ENCODE measurements at places on chromosomes 4 and X. TPM values are rescaled to one million over a fixed set of nuclear protein-coding genes. Genes with fewer than 3 reads are reported as not detected.

DNA sequence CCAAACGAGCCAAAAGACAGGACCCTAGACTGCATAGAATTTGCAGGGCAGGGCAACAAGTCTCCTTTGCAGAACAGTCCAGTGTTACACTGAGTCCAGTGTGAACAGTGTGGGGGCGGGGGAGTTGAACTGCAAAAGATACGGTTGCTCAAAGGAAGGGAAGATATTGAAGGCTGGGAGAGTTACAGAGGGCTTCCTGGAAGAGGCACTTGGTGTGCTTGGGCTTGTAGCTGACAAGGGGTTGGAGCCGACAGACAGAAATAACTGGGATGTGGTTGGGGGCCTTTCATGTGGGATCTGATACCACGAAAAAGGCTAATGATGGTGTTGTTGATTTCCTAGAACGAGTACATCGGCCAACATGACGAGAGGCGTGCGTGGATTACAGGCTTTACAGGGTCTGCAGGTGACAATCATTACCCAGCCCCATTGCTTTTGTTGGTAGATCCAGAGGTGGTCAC is 6.1 kb downstream of the XPNPEP2 start:
- no peak for DNase-seq

The GAGE1 gene
- 1.4 TPM for total RNA-seq

DNA sequence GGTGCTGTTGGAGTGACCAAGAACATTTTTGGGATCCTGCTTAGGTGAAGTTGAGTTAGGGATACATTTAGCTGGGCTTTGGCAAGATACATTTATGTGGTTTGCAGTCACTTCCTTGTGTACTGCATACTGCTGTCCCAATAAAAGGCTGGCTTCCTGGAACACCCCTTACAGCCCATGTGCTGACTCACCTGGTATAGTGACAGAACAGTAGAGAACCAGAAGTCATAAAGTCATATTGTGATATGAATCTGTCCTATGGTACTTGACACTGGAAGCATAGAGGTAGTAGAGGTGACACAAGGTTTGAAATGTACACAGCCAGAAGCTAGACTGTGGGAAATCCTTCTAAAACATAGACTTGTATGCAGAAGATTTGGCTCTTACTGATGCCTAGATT is 55.3 kb upstream of the SLC25A43 start:
- no peak for DNase-seq

- DNase-seq, result no peak
Measured at GRCh38 chr4:70801265-70801809, 38.4 kb downstream of the GRSF1 start.

The F8 gene
- 1.4 TPM for total RNA-seq

The TMEM271 gene
- not detected for total RNA-seq

DNA sequence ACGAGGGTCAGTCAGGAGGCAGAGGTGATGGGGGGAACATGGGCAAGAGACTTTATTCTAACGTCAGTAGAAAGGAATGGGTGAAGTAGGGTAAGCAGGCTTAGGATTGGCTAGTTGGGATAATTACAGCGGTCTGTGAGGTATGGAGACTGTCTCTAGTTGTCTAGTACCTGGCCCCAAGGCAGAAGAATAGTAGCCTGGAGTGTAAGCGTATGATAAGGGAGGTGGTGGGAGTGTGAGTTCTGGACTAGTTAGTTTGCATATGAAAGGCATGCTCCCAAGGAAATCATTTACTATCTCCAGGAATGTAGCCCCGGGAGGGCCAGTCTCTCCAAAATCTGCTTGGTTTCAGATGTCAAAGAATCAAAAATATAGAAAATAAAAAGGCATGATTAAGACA is 219.6 kb upstream of the ANXA3 start:
- no peak for DNase-seq

The CTAG1A gene
- not detected for total RNA-seq

The LRIT3 gene
- 1.9 TPM for total RNA-seq

GRCh38 chr4:156705311-156705710 is 266.3 kb downstream of the PDGFC start:
- DNase-seq, result no peak

DNA sequence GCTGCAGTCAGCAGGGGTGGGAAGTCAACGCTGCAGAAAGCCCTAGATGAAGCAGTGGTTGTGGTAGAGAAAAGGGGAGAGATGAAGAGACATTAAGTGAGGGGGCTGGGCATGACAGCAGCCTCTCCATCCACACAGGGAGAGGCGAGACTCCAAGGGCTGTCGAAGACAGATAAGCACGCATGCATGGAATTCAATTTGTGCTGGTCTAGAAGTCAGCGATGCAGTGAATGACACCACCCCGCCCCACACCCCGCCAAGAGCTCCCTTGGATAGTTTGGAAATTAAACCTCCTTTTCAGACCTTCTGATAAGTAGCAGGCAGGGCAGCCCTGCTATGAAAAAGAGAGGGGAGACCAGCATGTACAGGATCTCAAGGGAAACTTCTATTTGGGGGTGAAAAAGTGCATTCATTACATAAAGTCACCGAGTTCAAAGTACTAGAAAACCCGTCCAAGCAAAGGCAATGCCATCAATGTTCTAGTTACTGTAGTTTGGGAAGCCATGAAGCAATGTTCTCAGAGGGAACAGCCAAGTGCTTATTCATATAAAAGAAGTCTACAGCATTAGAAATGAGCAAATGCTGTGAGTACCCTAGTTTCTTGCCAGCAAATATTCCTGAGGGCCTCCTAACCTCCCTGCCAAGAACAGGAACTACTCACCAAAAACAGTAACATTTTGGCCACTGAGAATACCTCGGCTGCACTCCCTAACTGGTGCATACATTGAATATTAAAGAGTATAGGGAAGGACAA is 152.3 kb upstream of the ANXA10 start:
- no peak for DNase-seq

DNA sequence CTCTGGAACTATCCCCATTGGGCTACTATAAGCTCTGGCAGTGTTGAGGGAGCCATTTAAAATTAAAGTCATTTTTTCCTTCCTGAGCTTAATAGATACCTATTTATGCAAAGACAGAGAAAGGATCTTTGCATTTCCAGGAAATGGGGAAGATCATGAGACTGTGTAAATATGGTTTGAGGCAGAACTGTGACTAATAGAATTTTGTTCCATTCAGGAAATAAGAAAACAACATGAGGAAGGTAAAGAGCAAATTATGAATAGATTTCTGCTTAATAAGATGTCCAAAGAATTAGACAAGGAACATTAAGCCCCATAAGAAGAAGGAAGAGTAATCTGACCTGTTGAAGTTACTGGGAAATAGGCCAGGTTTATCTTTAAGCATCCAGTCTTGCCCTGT is 17.8 kb upstream of the TBC1D19 start:
- no peak for DNase-seq

GRCh38 chrX:65723706-65724105 is 56.3 kb downstream of the MSN start:
- peak; percentile 83 for DNase-seq

DNA sequence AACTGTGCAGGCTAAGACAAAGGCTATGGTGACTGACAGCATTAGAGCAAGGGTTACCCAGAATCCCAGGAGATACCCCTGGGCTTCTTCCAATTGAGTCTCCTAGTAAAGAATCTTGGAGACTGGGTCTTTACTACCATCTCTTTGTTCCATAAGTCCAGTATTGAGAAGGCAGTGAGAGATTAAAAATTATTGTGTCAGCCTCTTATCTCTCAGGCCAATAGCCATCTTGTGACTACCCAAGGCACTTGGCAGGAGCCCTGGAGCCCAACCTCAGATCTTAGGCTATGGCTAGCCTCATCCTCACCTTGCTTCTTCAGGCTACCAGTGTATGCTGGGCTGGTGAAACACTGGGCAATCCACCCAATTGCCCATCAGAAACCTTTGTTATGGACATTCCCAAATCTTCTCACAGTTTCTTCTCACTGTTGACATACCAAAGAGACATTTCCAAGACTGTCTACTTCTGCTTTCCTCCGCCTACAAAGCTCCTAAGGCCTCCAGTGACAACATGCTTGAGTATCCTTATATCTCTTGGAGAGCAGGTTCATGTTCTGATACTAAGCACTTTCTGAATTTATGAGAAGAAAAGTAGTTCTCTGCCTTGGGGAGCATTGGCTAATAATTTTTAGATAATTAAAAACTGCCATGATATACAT is 76.3 kb upstream of the STIM2 start:
- DNase-seq, result no peak

GRCh38 chr4:15003401-15003890 is 1.2 kb downstream of the CPEB2 start:
- peak; percentile 43 for DNase-seq

The FAM114A1 gene
- 198 TPM for total RNA-seq

DNA sequence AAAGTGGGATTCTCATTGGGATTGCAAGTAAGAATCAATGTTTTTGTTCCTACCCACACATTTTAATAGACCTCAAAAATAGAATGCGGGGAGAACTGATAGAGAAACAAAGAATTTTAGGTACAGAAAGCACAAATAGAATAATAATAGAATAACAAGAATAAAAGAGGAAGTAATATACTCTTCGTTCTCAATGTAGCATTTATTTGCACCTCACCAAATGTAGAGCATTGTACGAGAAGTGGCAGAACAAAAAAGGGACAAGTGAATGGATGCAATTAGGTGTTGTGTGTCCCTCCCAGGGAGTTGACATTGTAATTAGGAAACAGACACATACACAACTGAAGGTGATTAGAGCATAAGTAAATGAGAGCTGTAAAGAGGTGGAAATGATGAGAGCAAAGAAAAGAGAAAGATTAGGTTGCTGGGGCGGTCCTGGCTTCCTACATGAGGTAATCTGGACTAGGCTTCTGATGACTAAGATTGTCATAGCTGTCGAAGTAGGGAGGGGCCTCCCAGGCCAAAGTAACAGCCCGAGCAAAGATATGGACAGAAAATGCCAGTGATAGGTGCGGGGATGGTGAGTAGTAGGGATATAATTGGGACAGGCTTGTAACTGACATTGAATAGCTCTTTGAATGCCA is 10.4 kb downstream of the RAB9A start:
- no peak for DNase-seq
